ENCODE measurements at places on chromosomes 5 and 9.
A peak's percentile ranks its signal among the peaks of the same experiment; 100 is the strongest.

- DNase-seq, result no peak
These were observed 237.9 kb downstream of the CACNA1B start for GRCh38 chr9:138115506-138115905.

- no peak for DNase-seq
These were observed 174.7 kb downstream of the NR3C1 start for GRCh38 chr5:143228597-143229293.

GRCh38 chr5:68225188-68225910 lies 9.8 kb downstream of the PIK3R1 start:
- peak; percentile 85 for DNase-seq

DNA sequence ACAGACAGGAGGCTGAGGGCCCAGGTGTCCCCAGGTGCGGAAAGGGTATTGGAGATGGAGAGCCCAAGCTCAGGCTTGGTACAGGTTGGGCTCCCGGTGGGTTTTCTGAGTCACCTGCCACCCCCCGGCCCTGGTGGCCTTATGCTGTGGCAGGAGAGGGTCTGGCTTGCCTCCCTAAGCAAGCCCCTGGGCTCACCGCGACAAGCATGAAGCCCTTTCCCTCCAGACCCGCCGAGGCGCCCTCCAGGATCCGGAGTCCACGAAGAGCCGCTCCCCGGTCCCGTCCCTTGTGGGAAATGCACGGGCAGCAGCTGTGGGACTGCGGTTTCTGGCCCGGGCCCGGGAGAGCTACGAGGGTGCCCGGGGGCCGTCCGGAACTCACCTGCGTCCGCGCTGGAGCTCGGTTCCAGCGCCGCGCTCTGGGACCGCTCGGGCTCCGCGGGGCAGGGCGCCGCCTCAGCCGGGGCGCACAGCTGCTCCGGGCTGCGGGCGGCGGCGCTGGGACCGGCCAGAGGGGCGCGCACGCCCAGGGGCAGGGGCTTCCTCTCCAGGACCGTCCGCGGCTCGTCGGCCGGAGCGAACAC lies 757 bp downstream of the SAPCD2 start:
- no peak for DNase-seq

- DNase-seq, result no peak
These were observed 96.5 kb upstream of the SLCO6A1 start for GRCh38 chr5:102595332-102595731.

- no peak for DNase-seq
These were observed 932 bp downstream of the SLC12A2 start for GRCh38 chr5:128084228-128085167.

- no peak for DNase-seq
These were observed 717.9 kb upstream of the WWC1 start for GRCh38 chr5:167573370-167574127.

DNA sequence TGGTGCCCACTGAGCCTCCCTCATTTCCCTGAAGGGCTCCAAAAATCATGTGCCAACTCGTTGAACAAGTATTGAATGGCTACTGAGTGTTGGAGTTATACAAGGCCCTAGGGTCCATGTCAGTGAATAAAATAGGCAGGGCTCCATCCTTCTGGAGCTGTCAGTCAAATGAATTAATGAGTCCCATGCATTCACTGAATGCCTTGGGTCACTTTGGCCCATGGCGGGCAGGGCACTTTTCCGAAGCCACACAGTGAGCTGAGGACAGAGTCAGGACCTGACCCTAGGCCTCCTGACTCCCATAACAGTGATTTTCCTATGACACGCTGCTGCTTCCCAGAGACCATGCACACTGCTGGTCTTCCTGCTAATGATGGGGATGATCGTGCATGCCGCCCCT lies 27.3 kb upstream of the SLC36A1 start:
- no peak for DNase-seq

DNA sequence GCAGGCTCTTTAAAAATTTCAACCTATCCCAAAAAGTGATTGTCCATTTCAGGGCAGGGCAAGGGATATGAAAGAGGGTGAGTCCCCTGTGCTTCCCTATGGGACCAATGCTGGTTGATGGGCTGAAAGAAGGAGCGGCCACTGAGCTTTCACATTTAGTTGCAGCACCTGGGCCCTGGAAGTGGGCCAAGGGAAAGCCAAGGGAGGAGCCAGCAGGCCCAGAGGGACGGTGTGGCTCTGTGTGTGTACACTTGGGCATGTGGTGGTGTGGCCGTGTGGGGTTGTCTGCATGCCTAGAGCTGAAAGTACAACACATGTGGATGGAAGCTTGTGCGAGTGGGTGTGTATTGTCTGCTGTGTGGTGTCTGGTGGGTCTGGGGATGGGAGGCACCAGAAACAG lies 14.0 kb upstream of the PSMD5 start:
- no peak for DNase-seq

GRCh38 chr5:113176196-113176595 lies 199.6 kb downstream of the DCP2 start:
- DNase-seq, result no peak

DNA sequence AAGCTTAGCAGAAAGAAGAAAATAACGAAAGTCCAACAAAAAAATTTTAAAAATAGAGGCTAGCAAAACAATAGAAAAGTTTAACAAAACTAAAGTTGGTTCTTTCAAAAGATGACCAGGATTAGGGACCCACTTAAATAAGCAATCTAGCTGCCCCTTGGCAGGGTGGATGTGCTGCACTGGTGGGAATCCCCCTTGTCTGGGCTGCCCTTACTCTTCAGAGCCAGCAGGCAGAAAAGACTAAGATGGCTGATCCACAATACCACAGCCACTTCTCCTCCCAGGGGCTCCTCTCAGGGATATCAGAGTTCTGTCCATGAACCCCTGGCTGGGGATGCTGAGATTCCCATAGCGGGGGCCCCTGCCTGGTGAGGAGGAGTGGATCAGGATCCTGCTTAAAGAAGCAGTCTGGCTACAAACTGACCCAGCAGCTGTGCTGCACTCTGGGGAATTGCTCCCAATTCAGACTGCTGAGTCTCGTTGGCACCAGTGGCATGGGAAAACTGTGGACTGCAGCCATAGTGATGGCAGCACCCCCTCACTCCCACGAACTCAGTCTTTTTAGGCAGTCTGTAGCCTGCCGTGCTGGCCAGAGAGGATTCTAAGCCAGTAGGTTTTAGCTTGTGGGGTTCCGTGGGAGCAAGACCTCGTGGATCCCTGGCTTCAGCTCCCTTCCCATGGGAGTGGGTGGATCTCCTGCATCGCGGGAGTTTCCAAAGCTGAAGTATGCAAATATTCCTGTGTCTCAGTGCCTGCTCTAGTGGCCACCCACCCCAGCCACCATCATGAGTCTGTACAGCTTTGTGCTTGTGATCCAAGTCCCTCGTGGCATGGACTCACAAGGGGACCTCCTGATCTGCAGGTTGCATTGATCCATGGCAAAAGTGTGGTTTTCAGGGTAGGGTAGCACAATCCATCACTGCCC lies 2.9 kb upstream of the INSL6 start:
- DNase-seq, result no peak

- DNase-seq, result peak; percentile 13
These were observed 42.8 kb upstream of the LHFPL2 start for GRCh38 chr5:78691084-78691960.

DNA sequence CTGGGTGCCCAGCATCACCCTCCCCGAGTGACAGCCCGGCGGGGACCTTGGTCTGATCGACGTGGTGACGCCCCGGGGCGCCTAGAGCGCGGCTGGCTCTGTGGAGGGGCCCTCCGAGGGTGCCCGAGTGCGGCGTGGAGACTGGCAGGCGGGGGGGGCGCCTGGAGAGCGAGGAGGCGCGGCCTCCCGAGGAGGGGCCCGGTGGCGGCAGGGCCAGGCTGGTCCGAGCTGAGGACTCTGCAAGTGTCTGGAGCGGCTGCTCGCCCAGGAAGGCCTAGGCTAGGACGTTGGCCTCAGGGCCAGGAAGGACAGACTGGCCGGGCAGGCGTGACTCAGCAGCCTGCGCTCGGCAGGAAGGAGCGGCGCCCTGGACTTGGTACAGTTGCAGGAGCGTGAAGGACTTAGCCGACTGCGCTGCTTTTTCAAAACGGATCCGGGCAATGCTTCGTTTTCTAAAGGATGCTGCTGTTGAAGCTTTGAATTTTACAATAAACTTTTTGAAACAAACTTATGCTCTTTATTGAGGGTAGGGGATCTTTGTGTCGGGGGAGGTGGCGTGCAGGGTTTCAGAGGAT lies 1.3 kb downstream of the GADD45G start:
- peak; percentile 66 for DNase-seq

DNA sequence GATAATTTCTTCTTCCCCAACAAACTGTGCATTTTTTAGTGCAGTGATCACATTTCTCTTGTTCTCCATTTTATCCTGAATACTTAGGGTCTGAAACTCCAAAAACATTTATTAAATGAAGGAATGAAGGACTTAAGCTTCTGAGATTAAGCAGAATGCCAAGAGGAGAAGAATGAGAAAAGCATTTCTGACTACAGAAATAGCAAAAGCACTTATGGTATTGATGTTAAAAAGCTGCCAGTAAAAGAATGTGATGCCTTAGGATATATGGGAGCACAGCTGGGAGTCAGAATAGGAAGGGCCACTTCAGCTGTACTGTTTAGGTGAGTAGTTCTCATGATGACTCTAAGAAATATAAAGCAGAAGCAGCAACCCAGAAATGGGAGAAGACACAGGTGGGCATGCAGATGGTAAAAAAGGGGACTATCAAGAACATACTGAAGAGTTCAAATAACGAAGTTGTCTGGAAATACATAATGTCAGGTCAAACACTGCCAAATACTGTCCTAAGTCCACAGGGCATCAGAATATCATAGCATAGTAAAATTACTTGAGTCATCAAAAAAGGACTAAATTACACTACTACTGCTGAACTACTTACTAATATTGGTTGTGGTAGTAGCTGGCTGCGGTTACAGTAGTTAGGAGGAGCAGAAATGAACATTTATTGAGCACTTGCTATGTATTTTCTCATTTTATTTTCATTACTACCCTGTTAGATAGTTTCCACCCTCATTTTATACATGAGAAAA lies 132.7 kb downstream of the MAPKAP1 start:
- DNase-seq, result no peak

- DNase-seq, result no peak
These were observed 579.8 kb upstream of the ST8SIA4 start for GRCh38 chr5:101482931-101483330.

DNA sequence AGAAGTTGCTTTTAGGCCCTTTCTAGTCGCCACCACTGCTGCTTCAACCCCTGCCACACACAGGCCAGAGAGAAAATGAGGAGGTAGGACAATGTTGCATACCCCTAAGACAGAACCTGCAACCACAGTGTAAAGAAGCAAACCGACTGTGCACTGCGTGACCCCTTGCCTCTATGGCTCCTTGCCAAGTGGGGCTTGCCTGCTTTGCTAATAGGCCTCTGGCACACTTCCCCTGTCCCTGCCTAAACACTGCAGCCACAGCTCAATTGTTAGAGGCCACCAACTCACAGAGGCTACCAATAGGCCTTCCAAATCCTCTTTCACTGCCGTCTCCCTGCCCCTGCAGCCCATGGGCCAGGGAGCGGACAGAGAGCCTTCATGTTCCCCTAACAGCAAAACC lies 280.1 kb downstream of the CDH10 start:
- no peak for DNase-seq

- no peak for DNase-seq
These were observed 165.3 kb downstream of the PAX5 start for GRCh38 chr9:36868586-36869282.

- no peak for DNase-seq
These were observed 2.0 kb downstream of the GABBR2 start for GRCh38 chr9:98706651-98707165.

- no peak for DNase-seq
These were observed 7.7 kb downstream of the LHFPL2 start for GRCh38 chr5:78640662-78641474.

DNA sequence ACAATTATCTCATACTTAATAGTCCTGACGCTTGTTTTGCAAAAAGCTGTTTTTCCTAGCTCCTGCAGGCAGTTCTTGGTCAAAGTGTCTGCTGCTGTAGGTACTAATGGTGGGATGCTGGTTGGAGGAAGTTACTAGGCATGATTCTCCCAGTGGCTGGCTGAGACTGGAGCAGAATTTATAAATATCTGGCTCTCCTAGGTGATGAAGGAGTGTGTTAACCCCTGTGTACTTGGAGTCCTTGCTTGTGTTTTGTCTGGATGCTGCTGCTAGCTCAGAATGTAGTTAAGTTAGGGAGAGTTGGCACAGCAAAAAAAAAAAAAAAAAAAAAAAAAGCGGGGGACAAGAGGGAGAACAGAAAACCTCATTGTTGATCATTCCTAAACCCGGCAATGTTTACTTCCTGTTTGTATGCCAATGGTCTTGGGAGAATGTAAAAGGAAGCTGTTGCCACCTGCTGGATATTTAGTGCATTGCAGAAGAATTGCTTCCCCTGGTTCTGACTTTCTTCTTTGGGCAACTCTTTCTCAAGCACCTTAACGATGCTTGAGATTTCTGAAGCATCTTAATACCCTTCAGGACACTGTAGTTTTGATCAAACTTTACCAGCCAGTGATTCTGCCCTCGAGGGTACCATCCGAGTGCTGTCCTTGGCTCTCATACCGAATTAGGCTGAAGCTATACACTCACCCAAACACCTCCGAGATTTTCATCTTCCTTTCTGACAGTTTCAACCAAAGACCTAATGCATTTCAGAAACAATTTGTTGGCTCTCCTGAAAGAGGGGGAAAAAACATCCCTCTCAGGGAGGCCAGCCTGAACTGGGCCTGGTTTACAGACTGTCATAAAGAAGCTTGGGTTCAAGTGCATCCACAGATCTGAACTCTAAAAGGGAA lies 71.7 kb upstream of the WWC1 start:
- peak; percentile 77 for DNase-seq

DNA sequence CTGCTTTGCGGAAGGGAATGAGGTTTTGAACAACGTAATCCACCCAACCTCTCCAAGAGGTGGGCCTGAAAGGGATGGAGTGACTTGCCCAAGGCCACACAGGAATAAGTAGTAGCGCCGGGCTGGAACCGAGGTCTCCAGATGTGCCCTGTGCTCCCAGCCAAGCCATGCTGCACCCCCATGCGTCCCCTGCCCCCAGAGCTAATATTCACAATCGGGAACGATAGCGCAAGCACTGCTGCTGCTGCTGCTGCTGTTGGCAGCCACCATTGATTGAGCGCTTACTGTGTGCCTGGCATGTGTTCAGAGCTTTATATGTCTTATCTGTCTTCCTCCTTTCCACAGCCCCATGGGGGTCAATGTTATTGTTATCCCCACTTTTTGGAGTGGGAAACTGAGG lies 43.9 kb downstream of the AMBP start:
- no peak for DNase-seq

GRCh38 chr9:69963803-69964202 lies 79.8 kb upstream of the MAMDC2 start:
- no peak for DNase-seq

GRCh38 chr5:8923526-8923925 lies 622.3 kb downstream of the SEMA5A start:
- no peak for DNase-seq

All from inflammatory macrophage (primary cell).